ENCODE measurements at places on chromosomes 16 and 17.

- DNase-seq = no peak
Measured at GRCh38 chr16:87921236-87921773, 15.0 kb downstream of the CA5A start.

- no peak for DNase-seq
Measured at GRCh38 chr17:17760350-17760749, 76.4 kb downstream of the SREBF1 start.

GRCh38 chr16:86772671-86773353 lies 194.5 kb downstream of the FOXL1 start:
- peak; percentile 80 for DNase-seq

- DNase-seq = no peak
Measured at GRCh38 chr16:80114699-80115098, 426.1 kb upstream of the DYNLRB2 start.

- peak; percentile 85 for DNase-seq
Measured at GRCh38 chr16:83899272-83899897, 470 bp downstream of the MLYCD start.

GRCh38 chr16:87160701-87161337 lies 156.4 kb downstream of the C16orf95 start:
- DNase-seq = no peak

DNA sequence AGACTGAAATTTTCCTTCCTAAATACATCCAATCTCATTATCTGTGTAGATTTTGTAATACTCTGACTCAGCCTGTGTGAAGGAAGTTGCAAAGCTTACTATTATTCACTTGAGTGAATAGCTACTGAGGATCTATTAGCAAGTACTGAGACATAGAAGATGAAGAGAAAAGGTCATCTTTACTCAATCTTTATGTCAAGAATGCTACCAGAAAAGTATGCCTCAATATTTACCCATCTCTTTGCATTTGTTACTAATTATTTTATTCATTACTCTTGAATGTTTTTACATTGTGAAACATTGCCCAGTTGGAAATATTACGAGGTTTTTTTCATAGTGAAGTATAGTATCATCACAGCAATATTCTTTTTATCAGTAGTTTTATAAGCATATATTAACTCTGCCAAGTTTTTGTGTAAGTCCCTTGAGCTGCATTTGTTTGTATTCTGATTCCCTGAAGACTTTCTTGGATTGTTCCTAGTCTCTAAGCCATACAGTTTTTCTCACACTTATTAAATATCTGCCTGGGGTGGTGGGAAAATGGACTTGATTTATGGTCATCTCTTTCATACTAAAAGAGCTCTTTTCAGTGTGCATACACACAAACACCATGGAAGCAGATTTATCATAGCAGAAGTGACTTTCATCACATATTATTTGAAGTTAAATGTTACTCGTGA lies 110.4 kb downstream of the MRTFB start:
- no peak for DNase-seq

DNA sequence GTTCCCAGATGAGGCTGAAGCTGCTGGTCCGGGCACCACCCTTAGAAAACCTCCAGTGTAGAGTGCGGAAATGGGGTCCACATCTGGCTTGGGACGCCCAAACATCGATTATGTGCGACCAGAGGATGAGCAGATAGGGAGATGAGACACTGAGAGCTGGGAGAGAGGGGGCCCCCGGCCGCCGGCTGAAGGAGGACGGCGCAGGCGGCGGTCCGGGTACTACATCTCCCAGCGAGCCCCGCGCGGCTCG lies 182 bp upstream of the SPECC1 start:
- DNase-seq = no peak

DNA sequence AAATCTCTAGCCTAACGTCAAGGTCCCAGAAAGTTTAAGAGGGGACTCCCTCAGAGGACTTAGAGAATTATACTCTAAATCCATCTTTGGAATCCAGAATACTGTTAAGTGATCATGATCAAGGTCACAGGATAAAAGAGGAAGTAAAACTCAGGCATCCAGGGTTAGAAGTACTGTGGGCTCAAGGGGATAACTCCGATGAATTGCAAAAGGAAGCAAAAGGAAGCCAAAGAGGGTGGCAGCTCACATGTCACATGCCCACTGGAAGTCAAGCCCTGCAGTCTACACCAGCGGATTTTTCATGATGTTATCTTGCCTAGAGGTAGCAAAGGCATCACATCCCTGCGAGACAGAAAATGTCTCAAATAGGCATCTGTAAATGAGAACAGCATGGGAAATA lies 3.8 kb downstream of the ZNF821 start:
- DNase-seq = no peak

- DNase-seq = no peak
Measured at GRCh38 chr17:78227455-78227916, 3.9 kb upstream of the TMEM235 start.

GRCh38 chr17:71287071-71287823 lies 833.6 kb upstream of the SOX9 start:
- DNase-seq = peak; percentile 21

- no peak for DNase-seq
Measured at GRCh38 chr16:56204816-56205215, 13.5 kb downstream of the GNAO1 start.

- peak; percentile 90 for DNase-seq
Measured at GRCh38 chr16:30775392-30776188, 11.4 kb downstream of the ZNF629 start.

DNA sequence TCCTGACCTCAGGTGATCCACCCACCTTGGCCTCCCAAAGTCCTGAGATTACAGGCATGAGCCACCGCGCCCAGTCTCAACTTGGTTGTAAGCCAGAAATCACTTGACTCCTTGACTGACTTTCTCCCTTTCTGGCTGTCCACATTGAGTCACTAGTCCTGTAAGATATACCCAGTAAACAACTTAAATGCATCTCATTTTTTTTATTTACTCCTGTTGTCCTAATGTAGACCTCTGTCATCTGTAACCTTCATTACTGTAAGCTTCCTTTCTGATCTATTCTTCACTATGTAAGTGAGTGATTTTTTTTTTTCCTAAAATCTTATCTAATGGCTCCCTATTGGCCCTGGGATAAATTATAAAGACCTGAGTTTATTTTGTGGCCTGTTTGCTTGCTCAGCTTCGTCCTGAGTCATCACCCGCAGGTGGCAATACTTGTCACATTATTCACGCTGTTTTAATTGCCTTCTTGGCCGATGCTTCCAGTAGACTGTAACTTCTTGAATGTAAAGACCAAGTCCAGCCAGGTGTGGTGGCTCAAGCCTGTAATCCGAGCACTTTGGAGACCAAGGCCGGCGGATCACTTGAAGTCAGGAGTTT lies 41.0 kb downstream of the PAFAH1B1 start:
- no peak for DNase-seq

GRCh38 chr17:53722407-53722806 lies 100.3 kb upstream of the KIF2B start:
- DNase-seq = no peak

GRCh38 chr17:70184770-70185169 lies 15.4 kb downstream of the KCNJ2 start:
- no peak for DNase-seq

GRCh38 chr16:51201604-51202003 lies 50.5 kb upstream of the SALL1 start:
- no peak for DNase-seq

DNA sequence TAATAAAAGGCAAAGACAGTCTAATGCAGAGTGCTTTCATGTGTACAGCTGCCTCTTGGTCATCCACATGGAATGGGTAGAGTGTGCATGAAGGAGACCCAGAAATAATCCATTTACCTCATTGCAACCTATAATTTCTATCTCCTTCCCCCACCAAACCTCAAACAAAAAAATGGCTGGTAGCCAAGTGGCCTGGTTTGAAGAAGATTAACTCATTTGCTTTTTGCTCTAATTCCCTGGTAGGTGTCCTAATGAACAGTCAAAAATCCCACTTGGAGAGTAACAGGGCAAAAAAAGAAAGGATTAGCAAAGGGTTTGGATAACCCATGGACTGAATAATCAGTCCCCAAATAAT lies 13.0 kb upstream of the LYRM9 start:
- no peak for DNase-seq

GRCh38 chr17:71849783-71850768 lies 270.7 kb upstream of the SOX9 start:
- no peak for DNase-seq

- DNase-seq = peak; percentile 45
Measured at GRCh38 chr16:88804552-88805339, 1.2 kb downstream of the CDT1 start.

- no peak for DNase-seq
Measured at GRCh38 chr16:68644296-68644695, 814 bp upstream of the CDH3 start.

DNA sequence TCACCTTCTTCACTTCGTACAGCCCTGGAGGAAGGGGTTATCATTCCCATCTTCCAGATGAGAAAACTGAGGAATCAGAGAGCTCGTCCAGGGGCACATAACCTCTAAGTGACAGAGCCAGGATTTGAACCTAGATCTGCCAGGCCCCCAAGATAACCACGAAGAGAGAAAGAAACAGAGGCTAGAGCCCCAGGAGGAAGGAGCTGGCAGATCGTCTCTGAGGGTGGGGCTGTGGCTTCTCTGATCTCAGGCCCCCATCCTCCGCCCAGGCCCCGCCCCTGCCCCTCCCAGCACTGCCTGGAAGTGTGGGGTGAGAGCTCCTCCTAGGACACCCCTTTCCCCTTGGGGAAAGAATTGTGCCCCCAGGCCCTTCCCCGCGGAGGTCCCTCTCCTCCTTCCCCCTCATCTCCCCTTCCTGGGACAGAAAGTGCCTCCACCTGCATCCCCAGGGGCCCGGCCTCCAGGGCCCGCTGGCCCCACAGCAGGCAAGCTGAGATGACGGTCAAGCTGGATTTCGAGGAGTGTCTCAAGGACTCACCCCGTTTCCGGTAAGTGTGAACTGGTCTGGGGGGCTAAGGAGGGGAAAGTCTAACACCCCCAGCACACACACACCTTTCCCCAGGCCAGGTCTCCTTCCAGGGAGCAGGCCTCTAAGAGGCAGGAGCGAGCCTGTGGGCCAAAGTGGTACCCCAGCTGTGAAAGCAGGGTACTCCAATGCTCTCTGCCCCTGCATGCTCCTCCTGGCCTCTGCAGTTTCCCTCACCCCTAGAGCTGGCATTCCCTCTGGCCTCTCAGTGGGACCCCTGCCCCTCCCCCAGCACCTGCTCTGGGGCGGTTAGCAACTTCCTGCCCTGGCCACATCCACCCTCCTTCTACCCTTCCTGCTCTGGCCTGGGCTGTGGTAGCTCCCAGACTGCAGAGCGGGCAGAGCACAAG lies at the start of gene ACAP1:
TSS of gene ACAP1 (plus strand) at position 290 of the 936 bp plus-strand sequence. CDS start at position 496, 206 bp downstream.
- no peak for DNase-seq

GRCh38 chr17:56431736-56432135 lies 161.8 kb upstream of the NOG start:
- DNase-seq = no peak

DNA sequence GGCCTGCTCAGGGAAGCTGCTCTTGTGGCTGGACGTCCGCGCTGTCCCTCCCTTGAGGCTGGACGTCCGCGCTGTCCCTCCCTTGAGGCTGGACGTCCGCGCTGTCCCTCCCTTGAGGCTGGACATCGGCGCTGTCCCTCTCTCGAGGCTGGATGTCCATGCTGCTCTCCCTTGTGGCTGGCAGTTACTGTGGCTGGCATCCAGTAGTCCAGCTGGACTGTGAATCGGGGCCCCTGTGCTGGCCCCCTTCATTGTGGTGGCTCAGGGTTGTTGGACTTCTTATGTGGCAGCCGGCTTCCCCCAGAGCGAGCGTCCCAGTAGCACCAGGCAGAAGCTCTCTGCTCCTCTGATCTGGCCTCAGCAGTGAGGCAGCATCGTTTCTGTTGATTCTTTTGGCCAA lies 141.5 kb downstream of the IRF8 start:
- no peak for DNase-seq

DNA sequence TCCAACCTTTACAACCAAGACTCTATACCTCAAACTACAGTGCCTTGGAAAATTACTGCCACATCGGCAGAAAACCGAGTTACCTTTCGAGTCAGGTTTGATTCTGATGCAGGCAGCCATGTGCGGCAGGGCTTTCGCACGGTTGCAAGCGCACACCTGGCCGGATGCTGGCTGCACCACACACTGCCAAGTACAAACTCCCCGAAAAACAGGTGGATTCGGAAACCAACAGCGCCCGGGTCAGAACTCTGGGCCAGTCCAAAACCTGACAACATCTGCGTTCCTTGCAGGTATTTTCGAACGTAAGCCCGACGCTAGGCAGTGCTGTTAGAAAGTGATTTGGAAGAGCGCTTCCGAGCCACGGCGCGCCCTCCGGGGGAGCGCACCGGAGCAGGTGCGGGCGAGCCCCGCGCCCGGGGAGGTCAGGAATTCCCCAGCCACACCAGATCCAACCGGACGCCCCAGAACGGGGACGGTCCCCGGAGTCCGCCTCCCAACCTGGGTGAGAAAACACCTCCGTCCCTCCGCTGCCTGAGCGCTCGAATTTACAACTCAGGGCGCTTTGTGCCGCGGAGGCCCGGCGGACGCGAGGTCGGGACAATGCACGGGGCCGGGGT lies 1.2 kb downstream of the USP7 start:
- peak; percentile 71 for DNase-seq

GRCh38 chr16:73023752-73024570 lies 24.0 kb downstream of the ZFHX3 start:
- DNase-seq = no peak

DNA sequence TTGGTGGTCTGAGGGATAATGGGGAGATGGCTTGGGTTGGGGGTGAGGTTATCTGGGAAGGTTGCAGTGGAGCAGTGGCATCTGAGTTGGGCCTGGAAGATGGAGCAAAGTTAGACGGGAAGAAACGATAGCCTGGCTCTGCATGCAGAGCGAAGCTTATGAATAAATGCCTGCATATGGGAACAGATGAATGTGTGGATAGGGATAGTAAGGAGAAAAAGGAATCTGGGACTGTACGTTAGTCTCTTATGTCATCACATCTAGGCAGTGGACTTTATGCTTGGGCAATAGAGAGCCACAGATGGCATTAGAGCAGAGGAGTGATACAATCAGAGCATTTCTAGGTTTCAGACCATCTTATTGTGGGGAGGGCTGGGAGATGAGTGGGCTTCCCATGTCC lies 33.0 kb downstream of the CPNE2 start:
- no peak for DNase-seq

- no peak for DNase-seq
Measured at GRCh38 chr17:50890675-50891516, 24.7 kb upstream of the TOB1 start.

- no peak for DNase-seq
Measured at GRCh38 chr17:39753514-39754160, 15.9 kb downstream of the GRB7 start.

GRCh38 chr17:18993905-18994526 lies 10.5 kb downstream of the FAM83G start:
- DNase-seq = peak; percentile 47

Measured in right kidney (tissue), 9 donors.